Posterior cingulate gyrus (tissue), 11 donors: ENCODE measurements at places on chromosomes 2 and 18.
A peak's percentile ranks its signal among the peaks of the same experiment; 100 is the strongest.

DNA sequence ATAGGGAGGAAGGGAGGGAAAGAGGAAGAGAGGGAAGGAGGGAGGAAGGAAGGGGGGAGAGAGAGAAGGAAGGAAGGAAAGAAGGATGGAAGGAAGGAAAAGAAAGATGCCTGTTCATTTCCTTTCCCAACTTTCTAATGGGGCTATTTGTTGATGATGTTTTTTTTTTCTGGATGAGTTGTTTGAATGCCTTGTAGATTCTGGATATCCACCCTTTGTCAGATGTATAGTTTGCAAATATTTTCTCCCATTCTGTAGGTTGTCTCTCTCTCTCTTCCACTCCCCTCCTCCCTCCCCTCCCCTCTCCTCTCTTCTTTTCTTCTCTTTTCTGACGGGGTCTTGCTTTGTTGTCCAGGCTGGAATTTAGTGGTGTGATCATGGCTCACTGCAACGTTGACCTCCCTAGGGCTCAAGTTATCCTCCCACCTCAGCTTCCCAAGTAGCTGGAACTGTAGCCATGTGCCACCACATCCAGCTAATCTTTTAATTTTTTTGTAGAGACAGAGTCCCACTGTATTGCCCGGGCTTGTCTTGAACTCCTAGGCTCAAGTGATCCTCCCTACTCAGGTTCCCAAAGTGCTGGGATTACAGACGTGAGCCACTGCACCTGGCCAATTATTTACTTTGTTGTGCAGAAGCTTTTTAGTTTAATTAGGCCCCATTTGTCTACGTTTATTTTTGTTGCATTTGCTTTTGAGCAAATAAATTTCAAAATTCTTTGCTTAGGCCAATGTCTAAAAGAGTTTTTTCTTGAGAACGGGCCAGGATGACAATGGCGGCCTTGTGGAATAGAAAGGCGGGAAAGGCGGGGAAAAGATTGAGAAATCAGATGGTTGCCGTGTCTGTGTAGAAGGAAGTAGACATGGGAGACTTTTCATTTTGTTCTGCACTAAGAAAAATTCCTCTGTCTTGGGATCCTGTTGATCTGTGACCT lies 57.3 kb upstream of the FAM117B start:
- DNase-seq, result no peak

GRCh38 chr2:217048730-217049129 lies 188.9 kb upstream of the TNP1 start:
- no peak for DNase-seq

GRCh38 chr2:41414486-41415230 lies 633.2 kb upstream of the PKDCC start:
- DNase-seq, result no peak

DNA sequence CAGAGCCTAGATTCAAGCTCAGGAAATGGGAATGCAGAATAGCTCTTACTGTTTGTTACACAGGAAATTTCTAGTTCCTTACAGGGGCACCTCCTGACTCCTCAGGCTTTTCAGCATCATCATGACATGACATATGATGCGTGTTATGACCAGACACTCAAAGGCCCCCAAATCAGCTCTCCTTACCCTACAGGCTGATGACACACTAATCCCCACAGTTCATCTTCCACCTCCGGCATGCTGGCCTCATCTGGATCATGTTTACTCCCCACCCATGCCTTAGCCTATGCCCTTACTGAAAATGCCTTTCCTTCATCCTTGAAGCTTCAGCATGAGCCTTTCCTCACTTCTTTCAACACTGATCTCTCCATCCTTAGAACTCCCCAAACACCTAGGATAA lies 356.9 kb downstream of the SETBP1 start:
- no peak for DNase-seq

GRCh38 chr2:8282858-8283252 lies 399.0 kb upstream of the ID2 start:
- no peak for DNase-seq

DNA sequence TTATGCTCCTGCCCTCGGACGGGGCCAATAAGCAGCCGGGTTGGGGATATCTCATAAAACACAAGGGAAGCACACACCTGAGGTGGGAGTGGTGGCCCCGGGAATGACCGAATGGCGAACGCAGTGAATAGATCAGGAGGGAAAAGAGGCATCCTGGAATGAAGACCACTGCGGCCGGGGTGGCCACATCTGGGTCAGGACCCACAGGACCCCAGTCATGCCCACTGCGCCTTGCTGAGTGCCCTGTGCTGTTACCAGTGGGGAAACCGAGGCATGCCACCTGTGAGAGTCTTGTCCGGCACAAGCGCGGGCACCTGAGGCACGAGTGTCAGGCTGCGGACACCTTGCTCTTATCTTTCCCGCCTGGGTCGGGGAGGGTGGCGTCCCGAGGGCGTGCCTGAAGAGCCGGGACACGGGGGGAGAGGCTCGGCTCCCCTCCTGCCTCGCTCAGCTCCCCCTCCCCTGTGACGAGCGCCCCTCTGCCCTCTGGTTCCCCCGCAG lies 1.6 kb downstream of the PDCD1 start:
- no peak for DNase-seq

DNA sequence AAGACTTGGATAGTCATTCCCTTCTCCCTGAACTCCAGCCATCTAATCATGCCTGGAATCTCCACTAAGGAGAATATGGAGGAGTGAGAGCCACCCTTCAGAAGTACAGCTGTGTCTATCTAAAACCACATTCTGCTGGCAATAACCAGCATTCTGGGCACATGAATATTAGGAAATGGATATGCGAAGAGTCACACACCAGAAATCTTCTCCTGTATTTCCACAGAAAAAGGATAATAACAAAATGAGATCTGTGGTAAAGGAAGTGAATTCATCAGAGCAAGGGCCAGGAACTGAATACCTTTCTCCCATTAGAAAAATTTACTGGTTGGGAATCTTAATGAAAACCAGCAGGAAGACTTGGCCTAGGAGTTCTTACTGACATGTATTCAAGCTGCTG lies 218.8 kb downstream of the SCG2 start:
- no peak for DNase-seq

- no peak for DNase-seq
These were observed 300.7 kb downstream of the NOL4 start for GRCh38 chr18:33923980-33924379.

DNA sequence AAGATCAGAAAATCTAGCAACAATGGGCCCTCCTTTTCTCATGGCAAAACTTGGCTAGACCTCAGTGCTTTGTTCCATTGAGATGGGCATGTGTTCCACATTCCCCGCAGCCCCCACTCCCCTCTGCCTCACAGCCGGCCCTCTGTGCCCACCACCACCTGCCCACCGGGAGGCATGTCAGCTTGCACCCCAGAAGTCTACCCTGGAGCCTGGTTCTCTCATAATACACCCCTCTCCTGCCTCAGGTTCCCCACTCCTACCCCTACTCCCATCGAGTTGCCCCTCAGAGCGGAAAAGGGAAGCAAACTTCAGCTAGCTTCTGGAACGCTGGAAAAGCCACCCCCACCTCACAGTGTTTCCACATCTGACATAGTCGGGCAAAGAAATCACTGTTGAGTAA lies 219.0 kb downstream of the ANAPC1 start:
- DNase-seq, result no peak

GRCh38 chr18:22463076-22463475 lies 45.4 kb upstream of the CTAGE1 start:
- DNase-seq, result no peak

DNA sequence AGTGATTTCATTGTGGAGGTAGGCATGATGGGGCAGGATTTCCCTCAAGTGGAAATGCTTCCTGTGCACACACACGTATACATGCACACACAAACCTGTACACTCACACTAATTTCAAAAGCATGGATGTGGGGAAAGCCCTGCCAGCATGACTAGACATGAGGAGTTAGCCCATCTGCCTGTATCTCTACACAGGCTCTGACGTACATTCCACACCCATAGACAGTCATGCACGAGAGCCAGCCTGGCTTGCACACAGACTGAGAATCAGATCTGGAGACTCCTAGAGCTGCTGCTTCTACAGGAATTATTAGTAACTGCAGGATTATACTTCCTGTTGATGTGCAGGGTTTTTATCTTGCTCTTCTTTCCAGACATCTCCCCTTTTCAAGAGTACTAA lies 27.3 kb upstream of the NFU1 start:
- DNase-seq, result no peak

DNA sequence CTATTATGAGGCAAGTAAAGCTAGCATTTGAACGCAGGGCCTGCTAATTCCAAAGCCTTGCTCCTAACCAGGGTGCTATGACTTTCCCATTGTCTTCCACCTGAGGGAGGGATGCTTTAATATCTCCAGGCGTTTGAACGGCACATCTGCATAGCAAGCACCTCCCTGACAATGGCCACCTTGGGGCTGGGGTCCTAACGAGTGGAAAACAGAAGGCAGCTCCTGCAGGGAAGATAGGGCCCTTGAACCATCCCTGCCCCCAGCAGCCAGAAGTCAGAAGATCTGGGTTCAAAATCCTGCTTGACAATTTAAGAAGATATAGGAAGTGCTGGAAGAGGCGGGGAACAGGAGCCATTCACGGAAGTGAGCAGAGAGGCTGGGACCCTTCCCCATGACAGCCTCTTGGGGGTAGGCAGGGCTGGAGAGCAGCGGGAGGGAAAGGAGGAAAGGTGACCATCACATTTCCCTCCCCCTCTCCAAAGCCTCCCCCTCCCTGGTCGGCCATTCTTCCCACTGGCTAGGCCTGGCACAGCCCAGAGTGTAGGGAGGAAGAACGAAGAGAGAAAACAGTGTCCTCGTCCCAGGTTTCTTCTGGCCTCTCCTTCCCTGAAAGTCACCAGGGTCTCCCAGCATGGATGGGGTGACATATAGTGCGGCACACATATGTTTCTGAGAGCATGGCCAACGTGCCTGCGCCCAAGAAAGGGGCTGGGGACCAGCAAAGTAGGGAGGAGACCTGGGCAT lies 73.5 kb downstream of the EMX1 start:
- no peak for DNase-seq

GRCh38 chr2:223418604-223419199 lies 183.5 kb downstream of the SCG2 start:
- no peak for DNase-seq

DNA sequence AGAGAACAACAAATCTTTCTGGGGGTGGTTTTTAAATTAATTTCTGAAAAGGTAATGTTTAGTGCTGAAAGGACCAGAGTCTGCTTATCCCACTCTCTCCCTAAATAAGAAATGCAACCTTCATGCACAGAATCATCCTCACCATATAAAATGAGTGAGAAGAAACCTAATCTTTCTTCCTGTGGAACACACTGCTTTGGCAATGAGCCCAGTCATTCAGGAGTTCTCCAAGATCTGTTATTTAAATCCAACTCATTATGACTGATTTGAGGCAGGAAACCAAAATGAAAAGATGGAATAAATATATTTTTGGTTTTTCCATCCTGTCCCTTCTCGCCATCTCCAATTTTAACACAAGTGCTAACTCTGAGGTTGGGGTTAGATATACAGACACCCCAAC lies 228.3 kb downstream of the SRBD1 start:
- no peak for DNase-seq

- no peak for DNase-seq
These were observed 29.1 kb downstream of the DYM start for GRCh38 chr18:49431165-49431962.

- no peak for DNase-seq
These were observed 55.7 kb upstream of the REL start for GRCh38 chr2:60825666-60826065.

GRCh38 chr2:29000481-29000880 lies 19.4 kb downstream of the TOGARAM2 start:
- peak; percentile 26 for DNase-seq

GRCh38 chr2:149441255-149441654 lies 110.9 kb downstream of the LYPD6 start:
- DNase-seq, result no peak

DNA sequence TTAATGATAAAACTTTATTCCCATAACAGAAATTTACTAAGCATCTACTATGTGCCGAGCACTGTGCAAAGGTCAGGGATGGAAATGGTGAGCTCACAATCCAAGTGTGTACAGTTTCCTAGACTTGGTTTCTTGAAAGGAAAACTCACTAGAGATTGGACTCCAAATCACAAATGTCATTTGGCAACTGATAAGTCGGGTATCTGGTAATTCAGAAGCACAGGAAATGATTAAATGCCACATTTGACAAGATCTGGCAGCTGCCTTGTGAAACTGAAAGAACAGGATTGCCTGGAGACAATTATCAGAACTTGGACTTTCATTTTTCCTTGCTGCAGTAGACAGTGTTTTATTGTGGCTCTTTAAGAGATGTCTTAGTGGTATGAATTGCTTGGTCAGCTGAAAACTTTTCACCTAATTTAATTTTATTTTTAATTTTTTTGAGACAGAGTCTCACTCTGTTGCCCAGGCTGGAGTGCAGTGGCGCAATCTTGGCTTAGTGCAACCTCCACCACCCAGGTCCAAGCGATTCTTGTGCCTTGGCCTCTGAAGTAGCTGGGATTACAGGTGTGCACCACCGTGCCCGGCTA lies 19.2 kb downstream of the ITGA6 start:
- no peak for DNase-seq

DNA sequence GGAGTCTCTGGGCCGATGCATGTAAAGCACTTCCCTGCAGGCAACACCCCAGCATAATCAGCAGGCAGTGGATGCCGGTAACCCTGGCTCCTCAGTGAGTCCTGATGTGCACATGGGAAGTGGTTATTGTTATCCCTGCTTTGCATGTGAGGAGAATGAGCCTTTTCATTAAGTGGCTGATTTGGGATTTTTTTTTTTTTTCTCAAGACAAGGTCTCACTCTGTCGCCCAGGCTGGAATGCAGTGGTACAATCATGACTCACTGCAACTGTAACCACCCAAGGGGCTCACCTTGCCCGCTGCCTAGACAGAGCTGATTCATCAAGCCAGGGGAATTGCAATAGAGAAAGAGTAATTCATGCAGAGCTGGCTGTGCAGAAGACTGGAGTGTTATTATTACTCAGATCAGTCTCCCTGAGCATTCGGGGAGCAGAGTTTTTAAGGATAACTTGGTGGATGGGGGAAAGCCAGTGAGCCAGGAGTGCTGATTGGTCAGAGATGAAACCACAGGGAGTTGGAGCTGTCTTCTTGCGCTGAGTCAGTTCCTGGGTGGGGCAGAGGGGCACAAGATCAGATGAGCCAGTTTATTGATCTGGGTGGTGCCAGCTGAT lies 95.4 kb downstream of the SOCS6 start:
- no peak for DNase-seq

- DNase-seq, result no peak
These were observed 89.3 kb upstream of the SLC66A3 start for GRCh38 chr2:11065833-11066485.

GRCh38 chr2:201821080-201821479 lies 14.7 kb downstream of the CDK15 start:
- DNase-seq, result no peak

- no peak for DNase-seq
These were observed 304.4 kb downstream of the CCDC178 start for GRCh38 chr18:33135951-33136660.

- DNase-seq, result no peak
These were observed 856.3 kb downstream of the SUCLG1 start for GRCh38 chr2:83602753-83603152.
